ENCODE measurements at places on chromosomes 5 and 9.

- no peak for DNase-seq
These were observed 20.1 kb downstream of the ADGRD2 start for GRCh38 chr9:124470306-124470705.

- DNase-seq, result no peak
These were observed 65.9 kb upstream of the HTR4 start for GRCh38 chr5:148720257-148720656.

GRCh38 chr9:21141427-21141882, at the start of gene IFNW1:
TSS of gene IFNW1 (minus strand) at chr9:21141832. CDS start at chr9:21141570, 262 bp downstream.
- DNase-seq, result no peak

DNA sequence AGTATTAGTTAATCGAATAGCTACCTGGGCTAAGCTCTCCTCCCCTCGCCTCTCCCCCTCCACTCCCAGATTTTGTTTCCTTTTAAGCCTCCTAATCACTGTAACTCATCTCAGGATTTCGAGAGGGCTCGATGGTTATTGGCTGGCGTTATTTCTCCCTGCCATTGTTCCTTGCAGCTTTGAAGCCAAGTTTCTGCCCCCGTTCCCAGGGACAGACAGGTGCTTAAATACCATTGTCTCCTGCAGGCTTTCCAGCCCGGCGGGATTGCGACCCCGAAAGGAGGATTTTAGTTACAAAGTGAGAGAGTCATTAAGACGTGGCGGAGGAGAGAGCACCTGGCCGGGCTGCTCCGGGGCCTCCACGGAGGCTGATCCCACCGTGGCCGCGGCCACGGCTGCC, 46.2 kb downstream of the ASS1 start:
- peak; percentile 54 for DNase-seq

DNA sequence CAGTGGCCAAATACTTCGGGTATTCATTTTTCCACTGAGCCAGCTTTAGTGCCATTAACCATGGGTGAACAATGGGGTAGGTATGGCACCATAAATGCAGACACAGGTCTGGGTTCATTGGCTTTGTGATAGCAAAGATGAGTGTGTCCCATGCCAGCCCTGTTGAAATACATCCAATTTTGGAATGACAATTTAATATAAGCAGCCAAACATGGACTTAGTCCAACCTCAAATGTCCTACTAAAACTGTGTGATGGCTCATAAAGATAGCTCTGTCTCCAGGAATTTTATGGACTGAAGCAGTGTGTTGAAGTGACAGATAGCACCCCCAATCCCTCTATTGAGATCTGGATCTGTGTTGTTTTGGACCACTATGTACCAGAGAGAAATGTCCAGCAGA, 514.9 kb downstream of the RASEF start:
- no peak for DNase-seq

- DNase-seq, result no peak
These were observed 44.4 kb downstream of the DIRAS2 start for GRCh38 chr9:90598191-90598590.

GRCh38 chr5:173394701-173395100, 66.5 kb upstream of the STC2 start:
- DNase-seq, result no peak

DNA sequence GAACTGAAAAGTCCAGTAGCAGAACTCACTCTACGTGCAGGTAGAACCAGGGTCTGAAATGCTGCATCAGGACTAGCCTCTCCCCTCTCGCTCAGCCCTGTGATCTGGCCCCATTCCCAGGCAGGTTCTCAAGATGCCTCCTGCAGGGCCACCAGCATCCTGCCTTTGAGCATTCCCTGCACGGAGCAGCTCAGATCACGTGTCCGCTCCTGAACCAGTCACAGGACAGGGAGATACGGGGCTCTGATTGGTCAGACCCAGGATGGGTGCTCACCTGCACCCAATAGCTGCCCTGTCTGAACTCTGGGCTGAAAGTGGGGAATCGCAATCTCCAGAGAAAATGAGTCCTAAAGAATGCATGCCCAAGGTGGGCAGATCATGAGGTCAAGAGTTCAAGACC, 50.8 kb downstream of the NEURL1B start:
- no peak for DNase-seq

GRCh38 chr5:145118611-145119010, 716.5 kb downstream of the PRELID2 start:
- no peak for DNase-seq

GRCh38 chr5:181204113-181204825, 727 bp downstream of the TRIM7 start:
- DNase-seq, result no peak

- no peak for DNase-seq
These were observed 29.3 kb upstream of the GNA14 start for GRCh38 chr9:77677397-77677796.

GRCh38 chr5:73122875-73123810, 2.8 kb downstream of the TMEM171 start:
- DNase-seq, result no peak

GRCh38 chr5:178237431-178238312, 5.1 kb upstream of the PHYKPL start:
- DNase-seq, result no peak

DNA sequence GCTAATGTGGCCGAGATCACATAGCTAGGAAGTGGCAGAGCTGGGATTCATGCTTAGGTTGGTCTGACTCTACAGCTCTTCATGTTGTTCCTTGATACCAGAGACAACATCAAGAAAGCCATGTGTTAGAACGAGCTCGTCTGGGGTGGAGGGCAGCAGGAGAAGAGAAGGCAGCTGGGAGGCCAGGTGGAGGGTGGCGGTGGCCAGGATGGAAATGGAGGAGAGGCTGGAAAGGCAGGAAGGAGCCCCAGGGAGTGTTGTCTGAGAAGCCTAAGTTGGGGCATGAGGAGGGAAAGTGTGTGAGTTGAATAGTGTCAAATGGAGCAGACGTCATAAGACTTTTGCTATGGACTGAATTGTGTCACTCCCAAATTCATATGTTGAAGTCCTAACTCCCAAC, 315.3 kb downstream of the GADD45G start:
- DNase-seq, result no peak

- DNase-seq, result no peak
These were observed 188.2 kb downstream of the TRIO start for GRCh38 chr5:14331386-14331781.

DNA sequence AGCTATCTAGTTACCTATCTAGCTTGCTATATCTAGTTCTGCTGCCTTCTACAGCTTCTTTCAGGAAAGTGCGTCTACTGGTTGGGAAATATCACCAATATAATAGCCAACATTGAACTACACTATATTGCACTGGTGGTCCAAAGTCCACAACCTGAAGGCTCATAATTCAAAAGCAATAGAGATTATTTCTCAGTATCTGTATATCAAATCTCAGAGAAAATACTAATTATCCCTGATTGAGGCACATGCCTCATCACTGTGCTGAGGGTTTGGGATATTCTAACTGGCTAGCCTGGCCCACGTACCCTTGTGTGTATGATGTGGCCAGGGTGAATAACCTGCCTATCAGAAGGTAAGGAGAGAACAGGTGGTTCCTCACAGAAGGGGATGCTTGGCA, 53.8 kb downstream of the SH3RF2 start:
- DNase-seq, result no peak

DNA sequence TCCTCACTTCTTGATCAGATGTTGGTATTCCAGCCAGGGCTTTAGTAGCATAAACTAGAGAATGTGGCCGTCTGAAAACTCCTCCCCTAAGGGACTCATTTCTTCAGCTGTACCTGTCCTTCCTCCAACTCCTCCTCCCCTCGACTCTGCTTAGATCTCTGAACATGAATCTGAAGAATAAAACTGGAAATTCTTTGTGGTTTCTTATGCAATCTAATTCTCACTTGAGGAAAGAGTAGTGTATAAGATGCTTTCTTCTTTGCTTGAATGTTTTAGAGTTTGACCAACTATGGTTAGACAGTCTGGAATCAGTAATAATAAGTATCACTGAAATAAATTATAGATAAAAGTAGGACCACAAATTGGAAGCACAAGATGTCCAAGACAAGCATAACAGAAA, 128.5 kb downstream of the LRRC70 start:
- no peak for DNase-seq

DNA sequence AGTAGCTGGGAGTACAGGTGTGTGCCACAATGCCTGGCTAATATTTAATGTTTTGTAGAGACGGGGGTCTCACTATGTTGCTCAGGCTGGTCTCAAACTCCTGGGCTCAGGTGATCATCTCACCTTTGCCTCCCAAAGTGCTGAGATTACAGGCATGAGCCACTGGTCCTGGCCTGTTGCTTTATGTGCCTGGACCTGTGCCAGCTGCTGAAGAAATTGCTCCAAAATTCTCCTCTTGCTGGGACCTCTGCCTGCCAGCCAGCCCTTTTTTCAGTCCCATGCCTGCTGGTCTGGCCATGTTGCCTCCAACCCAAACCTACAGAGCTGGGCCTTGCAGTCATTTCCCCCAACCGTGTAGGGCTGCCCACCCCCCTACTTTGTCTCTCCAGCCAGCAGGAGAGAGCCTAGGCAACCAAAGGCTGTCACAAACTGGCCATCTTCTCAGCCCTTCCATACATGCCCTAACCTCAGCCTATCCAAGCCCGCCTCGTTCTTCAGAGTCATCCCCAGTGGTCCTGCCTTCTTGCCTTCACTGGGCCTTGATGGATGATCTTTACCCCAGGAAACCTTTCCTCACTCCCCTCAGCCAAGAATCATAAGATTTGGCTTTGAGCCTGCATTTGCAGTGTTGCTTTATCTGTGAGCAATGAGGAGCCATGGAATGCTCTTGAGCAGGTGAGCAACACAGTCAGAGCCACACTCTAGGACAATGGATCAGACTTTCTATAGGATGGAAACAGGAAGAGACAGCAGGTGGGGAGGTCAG, 27.4 kb upstream of the SYNPO start:
- DNase-seq, result no peak

DNA sequence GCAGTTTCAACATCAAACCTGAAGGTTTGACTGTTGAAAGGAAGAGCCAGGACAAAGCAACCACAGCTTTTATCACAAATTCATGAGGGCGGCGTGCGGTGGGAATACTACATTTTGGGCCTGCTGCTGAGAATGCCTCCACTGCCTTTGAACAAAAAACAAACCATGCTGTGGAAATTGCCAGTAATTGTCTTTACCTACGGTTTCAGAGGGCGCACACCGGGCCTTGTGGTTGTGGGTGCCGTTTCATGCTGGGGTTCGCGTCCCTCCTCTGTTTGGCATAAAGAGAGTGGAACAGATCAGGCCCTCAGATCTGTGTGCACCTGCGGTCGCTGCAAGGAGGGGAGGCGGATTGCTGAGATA, 27.6 kb upstream of the TCF7 start:
- no peak for DNase-seq

DNA sequence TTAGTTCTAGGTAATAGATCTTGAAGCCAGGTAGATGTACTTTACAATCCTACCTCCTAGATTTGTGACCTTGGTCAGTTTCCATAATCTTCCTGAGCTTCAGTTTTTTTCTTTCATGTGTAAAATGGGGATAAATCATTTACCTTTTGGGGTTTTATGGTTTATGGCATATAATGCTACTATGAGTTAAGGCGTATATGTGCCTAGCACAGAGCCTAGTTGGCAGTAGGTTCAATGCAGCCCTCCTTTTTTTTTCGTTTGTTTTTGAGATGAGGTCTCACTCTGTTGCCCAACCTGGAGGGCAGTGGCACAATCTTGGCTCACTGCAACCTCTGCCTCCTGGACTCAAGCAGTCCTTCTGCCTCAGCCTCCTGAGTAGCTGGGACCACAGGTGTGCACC, 28.8 kb downstream of the EGFLAM start:
- no peak for DNase-seq

- peak; percentile 91 for DNase-seq
These were observed at the start of gene FNBP1 for GRCh38 chr9:130042885-130043653. TSS of gene FNBP1 (minus strand) at chr9:130043189. CDS start at chr9:130042975, 214 bp downstream.

DNA sequence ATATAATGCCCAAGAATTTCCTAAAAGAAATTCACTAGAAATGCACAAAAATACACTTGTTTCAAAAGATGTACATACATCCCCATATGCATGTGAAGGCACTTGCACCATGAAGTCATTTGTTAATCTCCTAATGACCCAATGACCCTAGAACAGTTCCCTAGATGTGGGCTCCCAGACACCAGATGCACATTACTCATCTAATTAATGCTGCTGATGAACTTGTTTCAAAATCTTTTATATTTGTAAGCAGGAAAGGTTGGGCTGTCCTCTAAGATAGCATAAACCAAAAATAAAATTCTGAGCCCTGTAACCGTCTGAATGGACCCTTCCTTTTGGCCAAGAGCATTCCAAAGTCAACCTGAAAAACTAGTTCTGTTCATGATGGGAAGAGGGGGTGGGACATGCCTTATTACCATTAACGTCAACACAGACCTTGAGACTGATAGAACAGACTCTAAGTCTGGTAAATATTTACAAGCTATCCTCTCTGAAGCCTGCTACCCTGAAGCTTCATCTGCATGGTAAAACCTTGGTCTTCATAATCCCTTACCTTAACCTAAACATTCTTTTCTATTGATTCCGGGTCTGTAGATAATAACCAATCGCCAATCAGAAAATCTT, 91.0 kb upstream of the DAPK1 start:
- DNase-seq, result no peak

DNA sequence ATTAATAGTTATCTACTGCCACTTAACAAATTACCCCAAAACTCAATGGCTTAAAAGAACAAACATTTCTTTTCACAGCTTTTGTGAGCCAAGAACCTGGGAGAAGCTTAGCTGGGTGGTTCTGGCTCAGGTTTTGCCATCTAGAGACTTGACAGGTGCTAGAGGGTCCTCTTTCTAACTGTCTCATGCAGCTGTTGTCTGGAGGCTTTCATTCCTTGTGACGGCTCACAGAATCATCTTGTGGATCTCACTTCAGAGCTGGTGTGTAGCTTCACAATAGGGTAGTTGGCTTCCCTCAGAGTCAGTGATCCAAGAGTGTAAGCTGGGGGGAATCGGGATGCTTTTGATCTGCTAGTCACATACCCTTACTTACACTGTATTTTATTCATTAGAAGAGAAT, 81.2 kb upstream of the APC start:
- DNase-seq, result no peak

DNA sequence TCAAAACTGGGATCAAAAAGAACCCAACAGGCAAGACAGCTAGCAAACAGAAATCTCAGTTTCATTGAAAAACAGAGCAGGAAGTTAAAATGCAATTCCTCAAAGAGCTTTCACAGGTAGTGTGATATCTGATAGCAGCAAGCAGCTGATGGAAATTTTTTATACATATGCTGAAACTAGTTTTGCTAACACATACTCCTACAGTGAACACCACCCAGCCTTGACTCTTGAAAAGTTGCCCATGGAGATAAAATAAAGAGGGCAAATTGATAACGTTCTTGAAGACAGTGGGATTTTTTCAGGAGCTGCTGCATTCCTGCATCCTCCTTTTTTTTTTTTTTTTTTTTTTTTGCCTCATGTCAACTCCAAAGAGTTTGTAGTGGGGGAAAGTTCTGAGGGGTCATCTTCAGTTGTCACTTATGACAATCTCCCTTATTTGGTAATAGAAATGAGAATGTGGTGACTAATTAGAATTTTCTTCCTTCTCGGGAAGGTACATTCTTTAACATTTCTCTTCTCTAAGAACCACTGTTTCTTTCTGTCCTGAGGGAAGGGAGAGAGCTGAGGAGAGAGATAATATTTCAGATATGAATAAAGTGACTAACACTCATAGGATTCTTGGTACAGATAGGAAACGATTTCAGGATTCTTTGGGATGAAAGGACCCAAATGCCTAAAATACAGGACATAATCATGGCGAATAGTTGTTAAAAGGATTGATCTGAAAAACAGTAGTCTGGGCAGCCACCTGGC, 24.6 kb downstream of the SH3RF2 start:
- DNase-seq, result no peak
